Hematopoietic multipotent progenitor cell treated with erythropoietin and hydrocortisone succinate and interleukin-3 and kit ligand, for 4 days (in vitro differentiated cells): ENCODE measurements at places on chromosomes 3 and 15.

DNA sequence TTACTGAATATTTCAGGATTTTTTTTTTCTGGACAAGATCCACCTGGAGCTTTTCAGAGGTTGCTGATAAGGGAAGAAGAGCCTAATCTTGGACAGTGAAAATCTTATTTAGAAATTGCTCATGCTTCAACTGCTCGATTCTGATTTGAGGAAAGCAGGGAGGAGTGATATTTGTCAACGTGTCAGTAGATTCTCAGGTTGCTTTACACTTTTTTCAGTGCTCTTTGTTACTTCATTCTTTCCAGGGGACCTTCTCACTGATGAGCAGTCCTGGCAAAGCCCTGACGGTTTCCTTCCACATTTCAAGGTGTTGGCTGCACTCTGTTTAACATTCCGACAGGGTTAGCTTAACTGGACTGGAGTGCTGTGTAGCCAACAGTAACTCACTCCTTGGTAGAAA is 24.1 kb upstream of the RARB start:
- no peak for DNase-seq

DNA sequence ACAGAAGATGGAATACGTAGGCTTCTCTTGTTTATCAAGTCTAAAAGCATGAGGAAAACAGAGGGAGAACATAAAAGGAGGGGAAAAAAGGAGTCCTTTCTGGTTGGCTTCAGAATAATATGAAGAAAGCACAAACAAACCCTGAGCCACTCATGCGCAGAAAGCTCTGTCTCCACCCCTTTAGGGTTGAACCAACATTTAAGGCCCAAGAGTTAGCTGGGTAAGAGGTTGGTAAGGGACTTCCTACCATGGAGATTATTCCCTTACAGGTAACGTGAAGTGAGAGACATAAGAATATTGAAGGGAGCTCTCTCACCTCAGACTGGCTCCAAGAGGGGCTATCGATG is 145.3 kb downstream of the RORA start:
- DNase-seq: no peak

GRCh38 chr3:66816090-66816761 is 181.9 kb upstream of the KBTBD8 start:
- DNase-seq: peak; percentile 87

DNA sequence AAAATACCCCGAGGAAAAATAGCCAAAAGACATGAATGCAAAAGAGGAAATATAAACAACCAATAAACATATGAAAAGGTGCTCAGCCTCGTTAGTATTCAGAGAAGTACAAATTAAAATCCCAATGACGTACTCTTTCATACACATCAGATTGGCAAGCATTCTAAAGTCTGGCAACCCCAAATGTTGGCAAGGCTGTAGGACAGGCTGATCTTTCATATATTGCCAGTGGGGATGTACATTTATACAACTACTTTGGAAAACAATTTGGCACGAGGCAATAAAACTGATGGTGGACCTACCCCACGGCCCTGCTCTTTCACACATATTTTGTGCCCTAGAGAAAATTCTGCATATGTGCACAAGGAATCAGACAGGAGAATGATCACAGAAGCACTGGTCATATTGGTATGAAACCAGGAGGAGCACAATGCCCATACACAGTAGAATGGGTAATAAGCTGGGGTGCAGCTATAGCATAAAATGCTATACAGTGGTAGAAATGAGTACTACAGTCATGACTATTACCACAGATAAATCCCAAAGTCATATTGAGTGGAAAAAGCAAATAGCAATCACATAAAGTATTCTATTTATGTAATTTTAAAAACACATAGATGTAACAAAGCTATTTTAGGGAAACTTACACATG is 176.0 kb upstream of the SLC24A5 start:
- no peak for DNase-seq

DNA sequence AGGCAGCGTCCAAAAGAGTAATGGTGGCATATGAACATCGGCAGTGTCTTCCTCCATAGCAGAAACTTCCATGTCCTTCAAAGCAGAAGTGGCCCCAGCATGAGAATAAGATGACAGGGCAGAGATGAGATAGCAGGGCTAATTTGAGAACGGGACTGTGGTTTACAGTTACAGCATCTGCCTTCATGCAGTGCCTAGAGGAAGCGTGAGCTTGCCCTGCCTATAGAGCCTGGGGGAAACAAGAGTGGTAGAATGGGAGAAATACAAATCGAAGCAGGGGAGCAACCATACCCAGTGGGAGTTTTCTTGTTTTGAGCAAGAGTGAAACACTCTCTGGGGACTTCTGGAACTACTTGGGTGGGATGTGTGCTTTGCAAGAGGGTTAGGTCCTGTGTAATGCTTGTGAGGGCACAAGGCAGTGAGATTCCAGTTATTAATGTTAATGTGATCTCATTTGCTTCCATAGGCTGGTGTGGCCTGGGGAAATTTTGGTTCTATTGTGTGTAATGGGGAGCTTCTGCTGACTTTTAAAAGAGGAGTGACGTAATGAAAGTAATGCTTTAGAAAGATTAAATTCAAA is 616.9 kb downstream of the ZIC1 start:
- DNase-seq: no peak

- DNase-seq: no peak
Measured at GRCh38 chr15:37079726-37080125, 20.6 kb downstream of the MEIS2 start.

GRCh38 chr3:69718866-69719586 is 20.2 kb upstream of the MITF start:
- peak; percentile 16 for DNase-seq

- DNase-seq: peak; percentile 24
Measured at GRCh38 chr15:57611938-57612337, 20.2 kb downstream of the MYZAP start.

DNA sequence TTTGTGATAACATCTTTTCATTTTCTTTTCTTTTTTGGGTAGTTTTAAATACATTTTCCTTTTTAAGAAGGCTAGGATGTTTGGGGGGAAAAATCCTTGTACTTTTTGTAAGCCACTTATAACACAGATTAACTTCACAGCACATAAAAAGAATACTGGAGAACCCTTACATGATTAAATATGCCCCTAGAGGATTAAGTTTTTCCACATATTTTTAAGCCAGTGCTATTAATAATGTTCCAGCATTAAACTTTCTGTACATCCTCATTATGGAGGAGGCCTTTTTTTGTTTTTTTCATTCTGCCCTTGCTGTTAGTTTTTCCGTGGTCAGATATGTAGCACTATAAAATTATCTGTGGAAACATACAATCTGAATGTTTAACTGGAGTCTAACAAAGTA is 147.9 kb downstream of the ATG7 start:
- DNase-seq: no peak

DNA sequence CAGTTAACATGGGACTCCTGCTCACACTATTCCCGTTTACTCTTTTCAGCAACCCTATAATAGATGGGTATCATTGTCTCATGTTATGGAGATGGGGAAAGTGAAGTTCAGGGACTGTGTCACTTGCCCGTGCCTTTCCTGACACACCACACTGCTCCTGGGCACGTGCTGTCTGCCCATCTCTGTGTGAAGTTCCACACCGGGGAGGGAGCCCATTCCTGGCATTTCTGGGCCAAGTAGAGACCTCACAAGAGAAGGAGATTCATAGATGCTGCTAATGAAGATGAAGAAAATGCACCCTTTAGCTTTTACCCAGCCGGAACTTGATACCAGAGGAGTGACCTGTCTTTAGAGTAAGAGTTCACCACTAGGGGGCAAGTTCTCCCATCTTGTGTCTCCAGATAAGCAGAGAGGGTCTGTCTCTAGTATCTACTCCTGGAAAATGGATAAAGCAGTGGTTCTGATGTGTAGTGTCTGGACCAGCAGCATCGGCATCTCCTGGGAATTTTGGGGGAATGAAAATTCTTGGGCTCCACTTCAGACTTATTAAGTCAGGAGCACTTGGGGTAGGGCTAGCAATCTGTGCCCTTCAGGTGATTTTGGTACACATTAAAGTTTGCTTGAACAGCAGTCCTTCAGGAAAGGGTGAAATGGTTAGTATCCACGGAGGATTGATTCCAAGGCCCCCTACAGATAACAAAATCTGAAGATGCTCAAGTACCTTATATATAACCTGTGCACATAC is 2.0 kb upstream of the TOPBP1 start:
- peak; percentile 94 for DNase-seq

GRCh38 chr15:50531766-50532165 is 14.7 kb downstream of the USP50 start:
- DNase-seq: no peak

DNA sequence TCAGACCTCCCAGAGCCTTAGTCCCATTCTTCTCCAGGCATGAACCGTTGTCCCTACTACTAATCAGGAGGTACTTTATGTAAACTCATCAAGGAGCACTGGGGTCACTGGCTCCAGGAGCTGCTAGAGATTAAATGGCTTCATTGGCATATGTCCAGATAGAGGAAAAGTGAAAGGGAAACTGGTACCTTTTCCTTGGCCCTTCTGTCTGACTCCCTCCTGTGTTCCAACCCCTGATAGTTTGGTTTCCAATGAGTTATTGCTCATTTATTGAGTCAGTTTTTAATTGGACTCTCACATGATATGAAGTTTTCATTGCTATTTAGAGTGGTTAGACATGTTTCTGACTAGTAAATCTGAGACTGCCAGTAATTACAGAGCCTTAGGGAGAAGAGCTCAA is 130.5 kb upstream of the BFSP2 start:
- no peak for DNase-seq
